Activated CD4-positive, alpha-beta T cell treated with anti-CD3 and anti-CD28 coated beads, Interleukin-2, Interleukin-6, amounts not matched to agents 100 ng/mL and 50 ng/mL, durations not matched to agents 16 hours and 8 hours (primary cell): ENCODE measurements at places on chromosomes 16 and 17.

DNA sequence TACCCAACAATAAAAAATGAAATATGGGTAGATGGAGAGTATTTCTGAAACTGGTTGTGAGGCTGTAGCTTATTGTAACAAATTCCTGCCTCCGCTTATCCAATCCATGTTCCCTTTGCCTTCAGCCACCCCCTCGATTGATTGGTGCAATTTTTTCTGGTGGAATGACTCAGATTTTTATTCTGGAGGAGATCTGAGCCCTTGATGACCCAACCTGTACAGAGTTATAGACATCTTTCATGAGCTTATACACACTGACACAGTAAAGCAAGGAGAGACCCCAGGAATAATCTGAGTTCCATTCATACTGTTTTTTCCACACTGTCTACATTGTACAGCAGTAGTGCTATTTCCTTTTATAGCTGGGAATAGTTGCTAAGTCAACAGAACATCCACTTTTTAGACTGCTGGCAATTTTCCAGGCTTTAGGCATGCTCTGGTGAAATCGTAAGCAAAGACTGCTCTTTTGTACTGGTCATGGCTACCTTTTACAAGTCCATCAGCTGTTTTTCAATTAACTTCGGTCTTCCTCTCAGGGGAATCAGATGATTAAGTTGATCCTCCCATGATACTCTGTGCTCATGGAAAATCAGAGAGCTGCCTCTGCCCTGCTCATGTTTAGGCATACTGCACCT lies 30.1 kb downstream of the CCL4 start:
- DNase-seq, result no peak

GRCh38 chr16:52283018-52283417 lies 263.9 kb downstream of the TOX3 start:
- no peak for DNase-seq

DNA sequence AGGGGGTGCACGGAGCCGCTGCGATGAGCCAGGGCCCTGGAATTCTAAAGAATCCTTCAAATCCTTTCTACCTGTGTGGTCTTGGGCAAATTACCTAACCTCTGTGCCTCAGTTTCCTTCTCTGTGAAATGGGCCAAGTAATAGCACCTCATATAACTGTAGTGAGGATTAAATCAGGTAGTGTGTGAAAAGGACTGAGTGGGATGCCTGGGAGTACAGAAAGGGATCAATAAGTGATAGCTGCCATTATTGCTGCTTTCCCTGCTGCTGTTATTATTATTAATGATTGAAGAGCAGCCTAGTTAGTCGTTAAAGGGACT lies 958 bp downstream of the SCNN1G start:
- no peak for DNase-seq

- no peak for DNase-seq
These were observed 10.3 kb upstream of the TVP23A start for GRCh38 chr16:10828851-10829366.

DNA sequence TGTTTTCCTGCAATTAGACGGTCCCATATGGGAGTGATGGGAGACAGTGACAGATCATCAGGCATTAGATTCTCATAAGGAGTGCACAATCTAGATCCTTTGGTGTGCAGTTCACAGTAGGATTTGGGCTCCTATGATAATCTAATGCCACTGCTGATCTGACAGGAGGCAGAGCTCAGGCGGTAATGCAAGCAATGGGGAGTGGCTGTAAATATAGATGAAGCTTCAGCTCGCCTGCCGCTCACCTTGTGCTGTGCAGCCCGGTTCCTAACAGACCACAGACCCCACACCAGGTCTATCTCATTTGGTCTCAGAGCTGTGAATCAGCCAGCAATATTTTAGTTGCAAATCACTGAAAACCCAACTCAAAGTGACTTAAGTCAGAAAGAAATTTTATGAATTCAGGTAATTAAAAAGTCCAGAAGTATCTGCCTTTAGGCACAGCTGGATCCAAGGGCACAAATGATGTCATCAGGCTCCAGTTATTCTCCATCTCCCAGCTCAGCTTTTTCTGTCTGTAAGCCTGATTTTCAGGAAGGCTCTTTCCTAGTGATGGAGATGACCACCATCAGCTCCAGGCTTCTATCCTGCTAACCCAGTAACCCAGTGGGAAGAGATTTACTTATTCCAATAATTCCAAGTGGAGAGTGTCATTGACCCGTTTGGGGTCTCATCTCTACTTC lies 3.3 kb downstream of the CHP2 start:
- no peak for DNase-seq

GRCh38 chr17:66469890-66470289 lies 167.5 kb downstream of the PRKCA start:
- no peak for DNase-seq

GRCh38 chr16:82772215-82772614 lies 145.4 kb downstream of the CDH13 start:
- DNase-seq, result no peak

DNA sequence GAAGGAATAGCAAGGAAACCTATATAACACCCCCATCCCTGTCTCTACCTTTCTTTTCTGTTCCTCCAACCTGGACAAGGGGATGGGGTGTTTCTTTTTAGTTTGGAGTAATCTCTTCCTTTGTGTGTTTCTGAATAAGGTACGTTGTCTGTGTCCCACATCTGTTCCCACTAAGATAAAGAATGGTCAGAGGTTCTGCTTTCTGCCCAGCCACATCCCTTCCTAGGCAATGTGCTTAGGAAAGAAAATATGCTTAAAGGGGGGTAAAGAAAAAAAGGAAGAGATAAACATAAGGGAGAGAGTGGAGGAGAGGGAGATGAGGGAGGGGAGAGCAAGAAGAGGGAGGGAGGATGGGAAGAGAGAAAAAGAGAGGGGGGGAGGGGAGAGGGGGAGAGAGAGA lies 35.1 kb downstream of the SLC6A2 start:
- no peak for DNase-seq

- peak; percentile 81 for DNase-seq
These were observed 119.1 kb upstream of the SMURF2 start for GRCh38 chr17:64781014-64781756.

- DNase-seq, result no peak
These were observed 115.2 kb downstream of the PITPNC1 start for GRCh38 chr17:67492251-67492740.

DNA sequence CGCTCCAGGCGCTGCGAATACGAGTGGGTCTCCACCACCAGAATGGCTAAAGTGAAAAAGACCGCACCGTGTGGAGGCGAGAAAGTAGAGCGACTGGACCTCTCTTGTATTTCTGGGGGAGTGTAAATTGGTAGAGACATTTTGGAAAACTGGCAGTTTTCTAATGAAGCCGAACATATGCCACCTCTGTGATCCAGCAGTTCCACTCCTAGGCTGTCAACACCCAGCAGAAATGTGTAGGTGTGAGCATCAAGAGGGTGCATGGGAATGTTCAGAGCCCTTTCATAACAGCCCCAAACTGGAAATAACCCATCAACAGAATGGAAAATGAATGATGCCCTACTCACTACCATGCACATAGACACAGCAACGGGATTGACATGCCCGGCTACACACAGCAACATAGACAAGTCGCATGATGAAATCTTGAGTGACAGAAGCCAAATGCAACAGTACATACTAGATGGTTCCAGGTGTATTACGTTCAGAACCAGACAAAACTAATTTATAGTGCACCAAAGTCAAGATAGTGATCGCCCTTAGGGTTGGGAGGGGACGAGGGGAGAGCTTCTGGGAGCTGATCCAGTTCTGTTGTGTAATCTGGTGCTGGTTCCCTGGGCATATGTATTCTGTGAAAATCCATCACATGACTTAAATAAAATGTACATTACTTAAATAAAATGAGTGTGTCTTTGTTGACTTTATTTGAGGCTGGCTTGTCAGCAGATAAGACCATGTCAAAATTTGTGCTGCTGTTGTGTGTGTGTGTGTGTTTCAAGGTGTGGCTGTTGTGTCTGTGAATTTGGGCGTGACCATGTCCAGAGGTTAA lies 877 bp upstream of the BCL7C start:
- no peak for DNase-seq

GRCh38 chr16:74305978-74306784 lies 9.6 kb downstream of the PSMD7 start:
- peak; percentile 15 for DNase-seq

DNA sequence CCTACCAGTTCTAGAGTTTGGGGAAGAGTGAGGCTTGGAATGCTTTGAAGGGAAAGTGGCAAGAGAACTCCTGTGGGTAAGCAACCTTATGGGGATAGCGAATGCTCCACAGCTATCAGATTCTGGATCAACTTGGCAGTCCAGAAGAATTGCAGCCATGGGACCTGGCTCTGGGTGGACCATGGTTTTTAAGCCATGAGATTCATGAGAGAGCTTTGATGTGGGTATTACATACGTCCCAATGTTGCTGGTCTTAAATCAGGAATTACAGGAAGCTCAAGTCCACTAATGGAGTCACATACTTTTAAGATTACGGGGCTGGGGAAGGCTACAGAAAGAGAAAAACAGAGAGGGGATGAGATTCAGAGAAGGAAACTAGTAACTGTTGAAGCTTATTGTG lies 142.5 kb upstream of the ELAC2 start:
- DNase-seq, result no peak

DNA sequence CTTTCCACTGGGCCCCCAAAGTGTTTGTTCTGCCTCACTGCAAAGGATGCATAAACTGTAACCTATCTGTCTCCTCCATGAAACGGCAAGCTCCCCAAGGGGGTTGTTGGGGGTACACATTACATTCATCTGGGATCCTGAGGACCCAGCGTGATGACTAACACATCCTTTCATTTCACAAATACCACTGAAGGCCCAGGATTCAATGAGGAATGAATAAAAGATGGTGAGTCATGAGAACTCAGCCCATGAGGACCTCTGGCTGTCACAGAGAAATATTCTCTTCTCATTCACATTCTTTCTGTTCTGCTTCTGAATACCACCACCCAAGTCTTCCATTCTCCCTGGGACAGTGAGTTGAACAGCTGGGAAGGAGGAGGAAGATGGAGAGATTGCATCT lies 149.8 kb downstream of the RBFOX3 start:
- no peak for DNase-seq

- DNase-seq, result no peak
These were observed 9.3 kb downstream of the MAP2K3 start for GRCh38 chr17:21293831-21294210.

DNA sequence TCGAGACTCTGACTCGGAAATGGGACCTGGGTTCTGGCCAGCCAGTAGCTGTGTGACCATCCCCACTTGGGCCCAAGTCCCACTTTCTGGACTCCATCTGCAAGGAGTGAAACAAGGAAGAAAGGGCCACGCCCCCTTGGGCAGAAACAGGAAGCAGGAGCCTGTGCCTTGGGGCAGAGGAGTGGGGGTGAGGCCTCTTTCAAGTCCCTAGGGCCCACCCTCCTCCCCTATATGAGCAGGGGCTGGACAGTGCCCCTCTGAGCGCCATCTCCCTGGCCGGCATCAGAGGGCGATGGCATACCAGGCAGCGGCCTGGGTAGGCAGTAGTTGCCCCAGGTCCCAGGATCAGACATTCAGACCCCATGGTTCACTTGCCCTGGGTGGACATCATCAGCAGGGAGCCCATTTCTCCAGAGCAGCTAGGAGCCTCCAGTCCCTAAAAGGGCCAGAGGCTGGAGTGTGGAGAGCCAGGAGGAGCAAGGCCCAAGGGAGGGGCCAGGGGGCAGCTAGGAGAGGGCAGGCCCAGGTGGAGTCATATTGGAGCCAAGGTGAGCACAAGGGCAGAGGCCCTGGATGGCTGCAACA lies 7.1 kb downstream of the BCAR1 start:
- DNase-seq, result no peak

DNA sequence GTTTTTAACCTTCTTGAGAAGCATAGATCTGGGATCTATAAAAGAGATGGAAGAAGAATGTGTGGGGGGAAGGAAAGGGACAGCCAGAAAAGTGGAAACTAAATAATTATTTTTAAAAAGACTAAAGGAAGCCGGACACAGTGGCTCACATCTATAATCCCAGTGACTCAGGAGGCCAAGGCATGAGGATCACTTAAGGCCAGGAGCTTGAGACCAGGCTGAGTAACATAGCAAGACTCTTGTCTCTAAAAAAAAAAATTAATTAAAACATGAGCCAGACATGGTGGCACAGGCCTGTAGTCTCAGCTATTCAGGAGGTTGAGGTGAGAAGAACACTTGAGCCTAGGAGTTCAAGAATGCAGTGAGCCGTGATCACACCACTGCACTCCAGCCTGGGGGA lies 335.1 kb downstream of the GRIN2A start:
- no peak for DNase-seq

- no peak for DNase-seq
These were observed 59.5 kb upstream of the IRX3 start for GRCh38 chr16:54346041-54346440.

- no peak for DNase-seq
These were observed 7.1 kb upstream of the CNP start for GRCh38 chr17:41959336-41960095.

DNA sequence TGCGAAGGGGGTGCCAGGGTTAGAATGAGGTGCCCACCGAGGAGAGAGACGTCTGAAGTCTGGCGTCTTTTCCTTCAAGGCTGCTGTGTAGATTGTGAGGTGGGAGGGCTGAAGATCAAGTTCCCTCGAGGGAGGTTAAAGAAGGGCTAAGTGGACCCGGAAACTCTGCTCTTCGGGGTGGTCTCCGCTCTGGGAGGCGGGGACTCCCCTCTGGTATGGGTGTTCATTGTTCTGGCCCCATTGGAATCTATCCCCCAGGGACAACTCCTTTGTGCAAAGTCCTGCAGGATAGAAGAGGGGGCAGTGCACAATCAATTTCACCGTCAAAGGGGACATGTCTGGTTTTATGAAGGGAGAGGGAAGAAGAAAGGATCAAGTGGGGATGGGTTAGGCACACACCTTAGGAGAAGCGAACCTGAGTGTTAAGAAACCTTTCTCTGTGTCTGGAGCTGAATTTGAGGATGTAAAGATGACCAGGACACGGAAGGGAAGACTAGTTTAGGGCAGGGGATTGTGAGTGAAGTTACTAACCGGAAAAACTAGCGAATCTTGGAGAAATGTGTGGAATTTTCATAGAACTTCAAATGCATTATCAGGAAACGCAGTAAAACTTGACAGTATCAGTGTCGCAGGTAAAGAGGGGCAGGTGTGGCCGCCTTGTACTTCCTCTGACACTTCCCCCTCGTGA lies 809 bp upstream of the RAB34 start:
- no peak for DNase-seq

DNA sequence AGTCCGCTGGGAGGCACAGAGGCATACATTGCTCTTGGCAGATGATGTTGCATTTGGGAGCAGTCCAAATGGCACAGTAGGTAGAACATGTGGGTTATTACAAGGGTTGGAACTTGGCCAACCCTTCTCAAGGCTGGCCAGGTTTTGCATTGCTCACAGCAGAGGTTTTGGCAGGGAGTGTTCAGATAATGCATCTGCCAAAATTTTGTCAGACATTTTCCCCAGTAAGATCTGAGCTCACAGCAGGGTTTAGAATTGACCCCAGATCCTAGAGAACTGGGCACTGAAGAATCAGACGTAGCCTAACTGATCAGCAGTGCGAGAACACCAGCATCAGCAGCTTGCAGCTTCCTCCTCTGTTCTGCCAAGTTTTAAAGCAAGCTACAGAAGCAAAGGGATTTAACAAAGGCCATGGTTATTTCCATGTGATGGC lies 468.8 kb upstream of the KIF2B start:
- DNase-seq, result no peak

- no peak for DNase-seq
These were observed 68.2 kb downstream of the USP32 start for GRCh38 chr17:60323754-60324153.
